ENCODE measurements at places on chromosomes 11 and 22.

- DNase-seq: no peak
These were observed 20.1 kb upstream of the PLAAT2 start for GRCh38 chr11:63583357-63583677.

GRCh38 chr11:26626346-26626745 is 54.3 kb upstream of the MUC15 start:
- DNase-seq: no peak

DNA sequence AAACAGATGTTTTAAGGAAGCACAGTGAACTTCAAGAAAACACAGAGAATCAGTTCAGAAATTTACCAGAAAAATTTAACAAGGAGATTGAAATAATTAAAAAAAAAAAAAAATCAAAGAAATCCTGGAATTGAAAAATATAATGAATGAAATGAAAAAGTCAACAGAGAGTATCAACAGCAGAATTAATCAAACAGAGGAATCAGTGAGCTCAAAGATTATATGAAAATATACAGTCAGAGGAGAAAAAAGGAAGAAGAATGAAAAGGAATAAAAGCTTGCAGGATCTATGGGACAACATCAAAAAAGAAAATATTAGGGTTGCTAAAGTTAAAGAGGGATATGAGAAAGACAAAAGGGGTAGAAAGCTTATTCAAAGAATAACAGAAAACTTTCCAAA is 82.3 kb downstream of the XRRA1 start:
- DNase-seq: no peak

DNA sequence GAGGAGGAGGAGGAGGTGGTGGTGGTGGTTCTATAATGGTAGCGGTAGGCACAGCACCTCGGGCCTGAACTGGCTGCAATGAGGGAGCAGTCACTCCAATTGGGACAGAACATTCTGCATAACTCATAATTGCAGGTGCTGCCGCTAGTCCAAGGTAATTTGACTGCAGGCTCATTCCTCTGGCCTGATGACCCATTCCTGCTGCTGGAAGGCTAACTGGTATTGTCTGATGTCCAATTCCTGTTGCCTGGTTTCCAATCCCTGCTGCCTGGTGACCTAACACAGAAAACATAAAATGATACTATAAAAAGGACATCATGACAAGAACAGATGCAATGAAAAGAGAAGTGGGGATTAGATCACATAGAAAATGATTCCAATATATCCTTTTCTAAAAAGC is 7.9 kb upstream of the AGBL2 start:
- no peak for DNase-seq

- no peak for DNase-seq
These were observed 12.0 kb upstream of the GAB2 start for GRCh38 chr11:78429660-78430059.

DNA sequence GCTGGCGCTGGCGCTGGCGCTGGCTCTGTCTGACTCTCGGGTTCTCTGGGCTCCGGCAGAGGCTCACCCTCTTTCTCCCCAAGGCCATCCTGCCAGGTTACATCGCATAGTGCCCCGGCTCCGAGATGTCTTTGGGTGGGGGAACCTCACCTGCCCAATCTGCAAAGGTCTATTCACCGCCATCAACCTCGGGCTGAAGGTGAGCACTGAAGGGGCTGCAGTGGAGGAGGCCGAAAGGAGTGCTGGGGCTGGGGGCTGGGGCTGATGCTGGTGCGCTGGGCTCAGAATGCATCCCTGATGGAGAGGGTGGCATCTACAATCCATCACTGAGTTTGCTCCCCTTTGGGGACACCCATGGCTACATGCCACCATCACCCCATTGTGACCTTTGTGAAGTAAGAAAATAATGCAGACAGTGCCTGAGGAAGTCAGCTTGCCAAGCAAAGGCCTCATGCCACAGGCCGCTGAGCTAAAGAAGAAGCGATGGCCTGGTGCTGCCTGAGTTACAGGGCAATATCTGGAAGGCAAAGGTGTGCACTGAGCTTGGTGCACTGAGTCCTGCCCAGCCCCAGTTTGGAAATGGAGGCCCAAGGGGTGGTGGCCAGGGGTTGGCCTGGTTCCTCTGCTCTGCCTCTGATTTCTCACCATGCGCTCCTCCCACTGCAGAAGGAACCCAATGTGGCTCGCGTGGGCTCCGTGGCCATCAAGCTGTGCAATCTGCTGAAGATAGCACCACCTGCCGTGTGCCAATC is 620 bp downstream of the SMPD1 start:
- no peak for DNase-seq

- no peak for DNase-seq
These were observed 499 bp downstream of the DLAT start for GRCh38 chr11:112025707-112026106.

GRCh38 chr22:35330258-35330861 is 30.7 kb downstream of the TOM1 start:
- DNase-seq: no peak

DNA sequence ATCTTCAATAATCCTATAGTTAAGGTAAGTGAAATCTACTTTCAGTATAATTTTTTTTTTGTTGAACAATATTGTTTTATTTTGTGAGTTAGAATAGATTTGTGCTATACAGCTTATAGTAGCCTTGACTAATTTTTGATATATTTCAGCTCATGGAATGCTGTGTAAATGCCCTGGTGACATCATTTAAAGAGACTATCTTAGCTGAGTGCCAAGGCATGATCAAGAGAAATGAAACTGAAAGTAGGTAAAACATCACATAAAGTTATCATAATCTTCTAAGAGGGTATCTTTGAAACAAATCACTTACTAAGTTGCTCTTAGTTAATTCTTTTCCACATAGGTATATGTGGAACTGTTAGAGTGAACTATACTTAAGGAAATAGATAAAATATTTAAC is 51.4 kb upstream of the ACAT1 start:
- DNase-seq: no peak

DNA sequence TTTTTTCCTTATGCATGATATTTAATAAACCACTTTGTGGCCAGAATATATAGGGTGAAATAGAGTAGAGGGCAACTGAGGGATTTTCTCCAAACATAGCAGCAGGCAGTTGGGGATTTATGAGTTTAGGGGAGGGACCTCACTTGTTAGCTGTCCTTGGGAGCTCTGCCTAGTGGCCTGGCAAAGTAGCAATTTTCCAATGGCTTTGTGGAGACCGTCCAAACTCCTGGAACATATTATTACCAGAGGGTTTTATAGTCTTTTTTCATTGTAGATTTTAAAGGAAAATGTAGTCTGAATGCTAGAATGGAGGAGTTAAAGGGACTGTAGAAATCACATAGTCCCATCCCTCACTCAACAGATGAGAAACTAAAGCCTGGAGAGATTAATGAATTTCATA is 32.3 kb downstream of the AMOTL1 start:
- no peak for DNase-seq

DNA sequence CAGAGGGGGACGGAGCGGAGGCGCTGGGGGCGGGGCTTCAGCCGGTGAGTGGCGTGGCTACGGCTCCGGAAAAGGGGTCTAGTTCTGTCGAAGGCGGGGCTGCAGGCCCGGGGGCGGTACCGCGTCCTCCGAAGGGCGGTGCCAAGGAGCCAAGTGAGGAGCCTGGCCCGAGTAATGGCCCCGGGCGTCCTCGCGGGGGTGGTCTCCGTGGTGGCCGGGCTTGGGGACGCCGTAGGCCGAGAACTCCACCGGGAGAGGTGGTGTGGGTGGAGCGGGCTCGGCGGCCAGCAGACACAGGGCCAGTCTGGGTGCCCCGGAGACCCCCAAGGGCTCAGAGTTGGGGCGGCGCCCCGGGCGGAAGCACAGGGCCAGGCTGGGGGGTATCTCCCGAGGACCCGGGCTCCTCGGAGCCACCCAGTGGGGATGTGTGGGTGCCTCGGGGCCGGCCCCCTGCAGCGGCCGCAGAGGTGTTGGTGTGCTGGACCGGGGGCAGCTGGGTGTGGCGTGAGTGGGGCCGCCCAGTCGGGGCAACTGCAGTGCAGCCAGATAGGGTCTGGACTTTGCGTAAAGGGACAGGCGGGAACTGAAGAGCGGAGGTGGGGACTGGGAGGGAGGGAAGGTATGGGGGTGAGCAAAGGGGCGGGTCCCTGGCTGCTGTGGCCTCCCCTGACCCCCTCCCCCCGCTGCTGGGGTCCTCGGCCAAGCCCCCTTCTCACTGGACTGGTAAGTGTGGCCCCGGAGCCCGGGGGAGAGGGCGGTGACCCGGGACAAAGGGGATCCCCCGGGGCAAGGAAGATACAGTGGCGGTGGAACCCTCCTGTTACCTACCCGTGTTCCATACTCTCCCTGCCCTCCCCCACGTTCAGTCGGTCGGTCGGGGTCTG is 838 bp downstream of the FKBP2 start:
- no peak for DNase-seq

GRCh38 chr22:25554238-25554671 is 10.2 kb upstream of the GRK3 start:
- DNase-seq: no peak

DNA sequence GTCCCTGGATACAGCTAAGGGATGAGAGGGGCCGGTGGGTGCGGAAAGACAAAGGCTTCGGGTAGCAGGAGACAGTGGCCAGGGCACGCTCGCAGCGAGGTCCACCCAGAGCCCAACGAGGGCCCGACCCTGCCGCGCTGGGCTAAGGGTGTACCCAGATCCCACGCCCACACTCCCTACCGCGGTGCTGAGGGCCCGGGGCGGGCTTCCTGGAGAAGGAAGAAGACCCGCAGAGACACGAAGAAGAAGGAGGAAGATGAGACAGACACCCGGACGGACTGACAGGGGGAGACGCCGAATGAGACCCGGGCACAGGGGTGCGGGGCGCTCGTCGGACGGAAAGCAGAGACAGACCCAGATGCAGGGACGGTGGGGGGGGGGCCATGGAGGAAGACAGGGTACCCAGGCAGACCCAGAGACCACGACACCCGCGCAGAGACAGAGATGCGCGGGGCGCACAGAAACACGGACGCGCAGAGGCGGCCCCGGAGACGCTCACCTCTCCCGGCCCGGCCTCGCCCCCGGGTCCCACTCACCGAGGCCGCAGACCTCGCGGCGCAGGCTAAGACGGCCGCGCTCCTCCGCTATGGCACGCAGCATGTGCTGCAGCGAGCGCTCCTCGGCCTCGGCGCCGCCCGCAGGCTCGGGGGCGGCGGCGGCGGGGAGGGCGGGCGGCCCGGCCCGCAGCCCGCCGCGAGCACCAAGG is 437 bp downstream of the KIAA0930 start:
- DNase-seq: no peak

DNA sequence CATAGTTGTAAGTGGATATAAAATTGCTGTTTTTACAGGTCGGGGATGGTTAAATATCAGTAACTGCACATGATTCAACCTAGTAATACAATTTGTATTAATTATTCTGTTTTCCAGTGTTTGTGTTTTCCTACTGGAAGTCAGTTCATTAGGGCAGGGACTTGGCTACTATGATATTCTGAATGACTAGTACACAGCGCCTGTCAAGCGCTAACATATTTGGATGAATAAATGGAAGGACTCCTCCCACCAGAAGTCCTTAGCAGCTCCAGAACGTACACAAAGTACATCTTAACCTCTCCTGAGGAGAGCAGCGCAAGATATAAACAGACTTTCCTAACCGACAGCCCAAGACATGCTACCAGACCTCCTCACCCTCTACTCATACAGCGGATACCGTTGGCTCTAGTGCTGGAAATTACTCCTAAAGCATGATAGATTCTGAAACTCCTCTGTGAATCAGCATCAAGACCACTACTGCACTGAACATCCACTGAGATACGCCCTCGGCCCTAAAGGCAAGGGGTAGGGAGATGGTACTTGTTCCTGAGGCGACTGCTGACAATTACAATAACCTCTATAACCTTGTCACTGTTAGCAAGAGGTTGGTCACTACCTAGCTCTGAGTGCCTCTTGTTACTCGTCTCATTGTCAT is 79.1 kb downstream of the RDX start:
- no peak for DNase-seq

GRCh38 chr22:39245130-39246039 is 603 bp upstream of the PDGFB start:
- no peak for DNase-seq

DNA sequence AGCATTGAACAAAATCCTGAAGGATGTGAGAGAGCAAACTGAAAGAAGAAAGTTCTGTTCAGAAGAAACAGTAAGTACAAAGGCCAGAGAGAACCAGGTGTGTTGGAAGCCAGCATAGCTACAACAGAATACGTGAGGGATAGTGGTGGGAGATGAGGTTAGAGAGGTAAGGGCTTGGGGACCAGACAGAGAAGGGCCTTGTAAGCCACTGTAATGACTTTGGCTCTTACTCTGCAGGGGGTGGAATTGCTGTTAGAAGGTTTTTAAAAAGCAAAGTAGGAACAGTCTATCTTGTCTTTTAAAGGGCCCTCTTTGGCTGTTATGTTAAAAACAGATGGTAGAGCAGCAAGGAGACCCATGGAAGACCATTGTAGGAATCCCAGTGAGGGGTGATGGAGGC is 4.2 kb downstream of the PRRG4 start:
- DNase-seq: no peak

- no peak for DNase-seq
These were observed 39.6 kb downstream of the LIF start for GRCh38 chr22:30206944-30207343.

- DNase-seq: no peak
These were observed 30.3 kb upstream of the NECTIN1 start for GRCh38 chr11:119759324-119759723.

GRCh38 chr11:75795276-75796090 is 19.5 kb upstream of the UVRAG start:
- DNase-seq: no peak

DNA sequence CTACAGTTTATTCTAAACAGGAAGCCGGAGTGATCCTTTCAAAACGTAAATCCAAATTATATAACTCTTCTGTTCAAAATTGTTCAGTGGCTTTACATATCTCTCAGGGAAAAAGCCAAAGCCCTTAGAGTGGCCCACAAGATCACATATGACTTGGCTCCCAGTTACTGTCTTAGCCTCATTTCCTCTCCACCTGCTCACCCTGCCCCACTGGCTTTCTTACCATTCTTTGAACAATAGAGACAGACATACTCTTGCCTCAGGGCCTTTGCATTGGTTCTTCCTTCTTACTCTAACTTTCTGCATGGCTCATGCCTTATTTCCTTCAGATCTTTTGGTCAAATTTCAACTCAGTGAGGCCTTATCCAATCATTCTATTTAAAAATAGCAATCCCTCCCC is 52.1 kb downstream of the STIM1 start:
- DNase-seq: no peak

GRCh38 chr11:101032991-101033390 is 96.6 kb downstream of the PGR start:
- DNase-seq: no peak

GRCh38 chr11:9399466-9399865 is 15.0 kb downstream of the IPO7 start:
- DNase-seq: no peak

- DNase-seq: no peak
These were observed 3.8 kb downstream of the SMTNL1 start for GRCh38 chr11:57541169-57541568.

- DNase-seq: no peak
These were observed 7.4 kb upstream of the PIM3 start for GRCh38 chr22:49953027-49953679.

GRCh38 chr11:119236490-119236889 is 30.4 kb downstream of the CBL start:
- DNase-seq: no peak
